ENCODE measurements at places on chromosomes 1 and 21.
A peak's percentile ranks its signal among the peaks of the same experiment; 100 is the strongest.

- no peak for DNase-seq
Measured at GRCh38 chr21:38170283-38170682, 86.5 kb upstream of the KCNJ15 start.

- no peak for DNase-seq
Measured at GRCh38 chr1:27418326-27419185, 26.1 kb downstream of the GPR3 start.

- DNase-seq = no peak
Measured at GRCh38 chr1:189605226-189605625, 872.4 kb downstream of the BRINP3 start.

- DNase-seq = no peak
Measured at GRCh38 chr21:31880816-31881215, 8.0 kb downstream of the HUNK start.

- no peak for DNase-seq
Measured at GRCh38 chr1:41041614-41042270, 20.2 kb upstream of the SLFNL1 start.

DNA sequence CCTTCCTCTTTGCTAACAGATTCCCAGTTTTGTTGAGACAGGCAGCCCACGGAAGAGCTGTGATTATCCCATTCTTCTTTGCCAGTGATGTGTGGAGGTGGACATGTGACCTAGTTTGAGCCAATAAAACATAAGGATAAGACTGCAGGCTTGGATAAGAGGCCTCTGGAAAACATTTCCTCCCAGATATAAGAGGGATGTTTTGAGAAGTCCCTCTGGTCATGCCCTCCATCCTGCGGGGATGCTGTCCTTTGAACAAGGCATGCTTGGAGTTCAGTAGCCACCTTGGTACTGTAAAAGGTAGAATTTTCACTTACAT lies 155.7 kb downstream of the TM2D1 start:
- peak; percentile 64 for DNase-seq

All from NCI-H345 (cell line).